GM23338 (cell line): ENCODE measurements at places on chromosomes 12 and 14.

- DNase-seq, result peak; percentile 76
Observed at GRCh38 chr12:632102-632696, 31.0 kb downstream of the NINJ2 start.

- no peak for DNase-seq
Observed at GRCh38 chr14:36618641-36619040, 36.2 kb upstream of the NKX2-8 start.

- no peak for DNase-seq
Observed at GRCh38 chr14:24613241-24613640, 3.8 kb upstream of the GZMH start.

GRCh38 chr14:97975962-97976361, 1178.8 kb downstream of the VRK1 start:
- DNase-seq, result no peak

- DNase-seq, result no peak
Observed at GRCh38 chr14:81473456-81474147, 60.1 kb downstream of the SEL1L start.
